Suppressor macrophage treated with lipopolysaccharide for 1 hour (primary cell): ENCODE measurements at places on chromosomes 4 and X.

DNA sequence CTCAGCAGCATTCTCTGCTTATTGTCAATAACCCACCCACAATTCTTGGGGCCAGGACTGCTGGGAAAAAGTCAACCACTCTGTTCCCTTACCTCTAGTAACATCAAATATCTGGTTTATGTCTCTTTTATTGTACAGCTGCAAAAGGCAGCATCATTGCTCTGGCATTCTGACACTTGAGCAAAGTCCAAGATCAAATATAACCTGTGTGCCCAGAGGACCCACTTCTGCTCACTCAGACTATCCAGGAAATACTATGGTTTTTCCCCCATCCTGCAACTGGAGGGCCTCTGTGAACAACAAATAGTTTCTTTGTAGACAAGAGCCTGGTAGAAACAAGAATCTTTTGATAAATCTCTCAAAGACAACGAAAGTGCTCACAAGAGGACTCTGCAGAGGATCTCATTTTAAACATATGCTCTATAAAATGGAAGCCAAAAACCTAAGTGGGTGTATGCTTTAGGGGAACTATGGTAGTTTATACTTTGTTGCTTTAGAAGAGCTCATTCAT, 154.7 kb downstream of the RAB28 start:
- no peak for DNase-seq

- no peak for DNase-seq
Observed at GRCh38 chrX:63930140-63930539, 145.1 kb upstream of the ARHGEF9 start.

GRCh38 chr4:30753316-30753715, 33.1 kb downstream of the PCDH7 start:
- DNase-seq, result no peak

GRCh38 chrX:49292400-49293362, 10.8 kb upstream of the GAGE10 start:
- DNase-seq, result no peak

DNA sequence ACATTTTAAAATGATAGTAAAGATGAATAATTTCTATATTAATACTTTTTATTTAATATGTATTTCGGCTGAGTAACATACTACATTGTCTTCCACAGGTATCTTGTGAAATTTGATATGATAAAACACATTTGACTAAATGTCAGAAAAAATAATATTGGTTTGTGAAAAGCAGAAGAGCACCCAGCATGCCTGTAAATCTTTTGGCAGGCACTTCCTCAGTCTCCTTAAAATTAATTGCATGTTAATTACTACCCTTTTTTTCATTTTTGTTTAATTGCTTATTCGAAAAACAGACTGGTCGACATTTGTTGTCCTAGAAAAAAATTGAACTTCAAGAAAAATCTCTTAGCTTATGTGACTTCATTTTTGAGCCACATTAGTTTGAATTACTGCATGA, 40.6 kb downstream of the CLCN3 start:
- no peak for DNase-seq

- peak; percentile 49 for DNase-seq
Observed at GRCh38 chrX:84415140-84415539, 87.1 kb downstream of the HDX start.
